ENCODE measurements at places on chromosomes 4 and X.

GRCh38 chr4:156528216-156528615, 443.4 kb downstream of the PDGFC start:
- no peak for DNase-seq

- DNase-seq: no peak
Measured at GRCh38 chr4:75494563-75494962, 19.6 kb downstream of the RCHY1 start.

GRCh38 chr4:146165840-146166239, 9.7 kb upstream of the LSM6 start:
- no peak for DNase-seq

DNA sequence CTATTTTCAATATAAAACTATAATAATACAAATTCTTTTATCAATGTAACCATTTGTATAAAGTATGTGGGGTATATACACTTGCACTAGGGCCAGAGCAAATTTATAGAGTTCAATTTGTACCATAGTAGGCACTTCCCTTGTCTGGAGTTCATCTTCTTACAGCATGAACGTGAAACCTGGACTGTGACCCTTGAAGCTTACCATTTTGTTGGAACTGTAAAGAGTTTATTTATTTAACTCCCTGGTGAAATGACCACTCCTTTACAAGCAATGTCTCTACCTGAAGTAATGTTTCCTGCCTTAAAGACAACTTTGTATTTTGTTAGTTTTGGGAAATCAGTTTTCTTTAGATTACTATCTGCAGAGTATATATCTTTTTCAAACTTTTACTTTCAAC, 188.2 kb downstream of the ARAP2 start:
- no peak for DNase-seq

DNA sequence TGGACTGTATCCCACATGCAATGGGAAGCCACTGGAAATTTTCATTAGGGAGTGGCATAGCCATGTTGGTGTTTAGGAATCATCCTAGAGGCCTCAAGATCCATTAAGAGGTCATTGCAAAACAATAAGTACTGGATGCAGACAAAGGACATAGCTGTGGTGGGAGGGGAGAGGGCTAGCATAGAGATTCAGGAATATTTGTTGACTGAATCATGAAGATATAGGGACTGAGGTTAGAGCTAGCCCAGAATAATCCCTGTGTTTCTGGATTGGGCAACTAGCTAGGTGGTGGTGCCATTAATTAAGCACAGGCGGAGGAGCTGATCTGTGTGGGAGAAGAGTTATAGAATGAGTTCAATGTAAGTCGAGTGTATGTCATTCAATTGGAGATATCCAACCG, 135.0 kb downstream of the RAB28 start:
- no peak for DNase-seq

- DNase-seq: no peak
Measured at GRCh38 chr4:137083571-137084135, 448.6 kb downstream of the PCDH18 start.

GRCh38 chrX:78886550-78886949, 58.6 kb upstream of the P2RY10 start:
- DNase-seq: no peak

DNA sequence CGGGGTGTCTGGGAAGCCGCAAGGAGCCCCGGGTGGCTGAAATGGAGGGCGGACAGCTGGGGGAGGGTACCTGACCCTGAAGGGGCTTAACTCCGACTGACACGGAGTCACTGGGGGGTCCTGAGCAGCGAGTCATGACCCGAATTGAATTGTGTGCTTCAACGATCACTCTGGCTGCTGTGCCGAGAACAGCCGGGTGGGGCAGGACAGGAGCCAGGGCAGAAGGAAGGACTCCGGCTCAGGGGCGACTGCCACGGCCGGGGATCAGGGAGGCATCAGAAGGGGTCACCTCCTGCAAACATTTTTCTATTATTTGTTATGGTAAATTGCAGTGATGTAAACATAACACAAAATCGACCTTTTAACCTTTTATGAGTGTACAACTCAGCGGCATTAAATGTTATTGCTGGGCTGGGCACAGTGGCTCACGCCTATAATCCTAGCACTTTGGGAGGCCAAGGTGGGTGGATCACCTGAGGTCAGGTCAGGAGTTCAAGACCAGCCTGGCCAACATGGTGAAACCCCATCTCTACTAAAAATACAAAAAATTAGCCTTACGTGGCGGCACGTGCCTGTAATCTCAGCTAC, 21.6 kb downstream of the ZFYVE28 start:
- no peak for DNase-seq

GRCh38 chr4:138062929-138063328, 179.2 kb downstream of the SLC7A11 start:
- DNase-seq: no peak

GRCh38 chr4:174646326-174646725, 124.0 kb upstream of the HPGD start:
- no peak for DNase-seq

- DNase-seq: no peak
Measured at GRCh38 chr4:17866810-17867209, 56.0 kb downstream of the NCAPG start.

DNA sequence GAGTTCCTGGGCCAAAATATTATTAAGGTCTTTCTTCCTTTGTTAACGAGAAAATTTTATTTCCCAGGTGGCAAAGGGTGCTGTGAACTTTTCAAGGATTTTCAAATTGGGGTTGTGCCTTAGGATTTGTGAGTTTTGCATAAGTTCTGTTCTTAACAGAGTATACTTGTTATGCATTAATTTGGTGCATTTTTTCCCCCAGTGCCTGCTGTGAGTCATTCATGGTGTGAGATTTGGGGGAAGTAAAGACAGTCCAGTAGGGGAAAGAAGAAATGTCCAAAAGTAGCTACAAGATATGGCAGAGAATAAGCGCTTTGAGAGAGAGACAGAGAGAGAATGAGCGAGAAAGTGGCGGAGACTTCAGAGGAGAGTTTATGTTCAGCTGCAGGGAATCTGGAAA, 239.2 kb downstream of the ARHGAP10 start:
- DNase-seq: no peak

GRCh38 chr4:94929696-94930095, 171.9 kb downstream of the BMPR1B start:
- DNase-seq: no peak

DNA sequence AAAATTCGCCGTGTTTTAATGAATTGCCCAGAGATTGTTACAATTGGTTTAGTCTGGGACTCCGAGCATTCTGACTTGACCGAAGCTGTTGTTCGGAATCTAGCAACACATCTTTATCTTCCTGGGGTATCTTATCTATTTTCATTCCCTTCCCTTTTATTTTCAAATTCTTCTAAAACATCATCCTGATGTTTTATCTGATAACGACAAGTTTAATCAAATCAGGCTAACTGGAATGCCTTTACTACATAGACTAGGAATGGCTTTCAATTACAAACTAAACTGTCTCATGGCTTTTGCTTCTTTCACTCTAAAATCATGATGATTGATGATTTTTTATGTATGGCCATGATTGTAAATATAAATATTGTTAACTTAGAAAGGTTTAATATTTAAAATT, 48.0 kb downstream of the USP53 start:
- DNase-seq: no peak

- no peak for DNase-seq
Measured at GRCh38 chrX:33087411-33087810, 123.9 kb downstream of the DMD start.

DNA sequence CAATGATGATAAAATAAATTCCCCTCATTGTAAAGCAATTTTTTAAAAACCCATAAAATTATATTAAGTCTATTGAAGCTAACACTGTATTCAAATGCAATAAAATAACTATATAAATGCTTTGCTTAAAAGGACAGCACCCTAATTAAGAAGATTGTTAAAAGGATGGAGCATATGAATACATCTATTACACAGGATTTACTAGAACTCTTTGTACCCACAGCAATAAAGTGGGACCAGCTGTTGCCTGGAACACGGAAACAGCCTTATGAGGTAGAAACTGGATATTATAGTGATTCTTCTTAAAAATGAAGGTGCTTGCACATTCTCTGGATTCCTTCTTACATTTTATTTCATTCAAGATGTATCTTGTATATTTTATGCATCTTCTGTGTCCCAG, 298.7 kb upstream of the KLF3 start:
- DNase-seq: no peak

DNA sequence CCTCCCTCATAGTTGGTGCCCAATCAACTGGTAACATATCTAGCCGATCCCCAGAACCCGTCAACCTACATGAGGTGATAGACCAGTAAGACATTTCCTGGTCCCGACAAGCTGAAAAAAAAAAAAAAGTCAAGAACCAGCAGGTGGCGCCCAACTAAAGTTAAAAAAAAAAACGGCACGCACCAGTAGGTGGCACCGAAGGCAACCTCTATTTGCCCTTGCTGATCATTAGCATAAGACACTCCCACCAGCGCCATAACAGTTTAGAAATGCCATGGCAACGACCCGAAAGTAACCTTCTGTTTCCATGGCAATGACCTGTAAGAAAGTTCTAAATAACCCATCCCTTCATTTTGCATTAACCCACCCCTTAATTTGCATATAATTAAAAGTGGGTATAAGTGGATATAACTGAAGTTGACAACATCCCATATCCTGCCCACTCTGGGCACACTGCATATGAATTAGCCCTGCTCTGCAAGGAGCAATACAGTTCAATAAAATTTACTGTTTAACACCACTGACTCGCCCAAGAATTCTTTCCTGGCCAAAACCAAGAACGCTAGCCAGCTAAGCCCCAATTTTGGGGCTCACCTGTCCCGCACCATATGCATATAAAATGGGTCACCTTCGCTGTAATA, 83.9 kb upstream of the SPANXB1 start:
- DNase-seq: peak; percentile 73

DNA sequence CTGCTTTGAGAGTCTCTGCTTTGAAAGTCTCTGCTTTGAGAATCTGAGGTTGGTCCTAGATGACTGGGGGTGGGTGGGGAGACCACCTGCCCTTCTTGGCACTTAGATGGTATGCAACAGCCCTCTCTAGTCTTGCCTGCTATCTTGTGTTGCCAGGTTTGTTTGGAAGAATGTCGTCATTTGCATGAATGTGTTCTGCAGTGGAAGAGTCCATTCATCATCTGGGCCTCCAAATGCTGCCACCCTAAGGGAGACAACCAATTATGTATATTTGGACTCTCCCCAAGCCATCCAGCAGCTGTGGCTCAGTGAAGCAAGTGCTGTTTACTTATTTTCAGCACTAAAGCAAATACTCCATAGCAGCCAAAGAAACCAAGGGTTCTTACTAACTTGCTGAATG, 44.6 kb upstream of the TRPC5OS start:
- no peak for DNase-seq

- no peak for DNase-seq
Measured at GRCh38 chr4:140395668-140396067, 22.2 kb downstream of the SCOC start.

DNA sequence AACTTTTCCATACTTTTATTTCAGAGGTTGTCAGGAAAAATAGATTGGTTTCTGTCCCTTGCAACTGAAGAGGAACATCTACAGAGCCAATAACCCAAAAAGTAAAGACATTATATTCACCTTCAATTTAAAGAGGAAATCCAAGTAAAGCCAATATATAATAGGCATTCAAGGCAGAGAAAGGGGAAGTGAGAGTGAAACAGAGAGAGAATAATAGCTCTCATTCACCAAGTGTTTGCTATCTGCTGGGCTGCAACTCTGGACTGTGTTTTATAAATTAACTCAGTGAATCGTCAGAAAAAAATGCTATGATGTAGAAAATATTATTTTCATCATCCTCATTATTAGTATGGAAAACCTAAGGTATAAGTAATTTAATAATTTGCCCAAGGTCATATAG, 448.5 kb downstream of the TRAM1L1 start:
- DNase-seq: no peak

- no peak for DNase-seq
Measured at GRCh38 chrX:75303795-75304194, 29.9 kb downstream of the UPRT start.

GRCh38 chrX:5774446-5774845, 454.2 kb downstream of the NLGN4X start:
- no peak for DNase-seq

DNA sequence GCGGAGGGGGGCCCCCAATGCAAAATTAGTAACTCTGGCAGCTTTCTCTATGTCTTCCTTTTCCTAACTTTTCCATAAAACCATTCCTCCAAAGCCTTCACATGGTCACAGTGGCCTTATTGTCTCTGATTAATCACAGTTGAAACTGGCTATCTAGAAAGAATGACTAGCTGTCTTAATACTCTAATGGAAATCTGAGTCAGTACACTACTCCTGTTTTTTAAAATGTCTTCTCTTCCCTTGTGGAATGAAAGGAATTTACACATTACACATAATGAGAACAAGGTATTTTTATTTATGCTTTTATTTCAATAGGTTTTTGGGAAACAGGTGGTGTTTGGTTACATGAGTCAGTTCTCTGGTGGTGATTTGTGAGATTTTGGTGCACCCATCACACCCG, 66.3 kb upstream of the PUDP start:
- DNase-seq: no peak

DNA sequence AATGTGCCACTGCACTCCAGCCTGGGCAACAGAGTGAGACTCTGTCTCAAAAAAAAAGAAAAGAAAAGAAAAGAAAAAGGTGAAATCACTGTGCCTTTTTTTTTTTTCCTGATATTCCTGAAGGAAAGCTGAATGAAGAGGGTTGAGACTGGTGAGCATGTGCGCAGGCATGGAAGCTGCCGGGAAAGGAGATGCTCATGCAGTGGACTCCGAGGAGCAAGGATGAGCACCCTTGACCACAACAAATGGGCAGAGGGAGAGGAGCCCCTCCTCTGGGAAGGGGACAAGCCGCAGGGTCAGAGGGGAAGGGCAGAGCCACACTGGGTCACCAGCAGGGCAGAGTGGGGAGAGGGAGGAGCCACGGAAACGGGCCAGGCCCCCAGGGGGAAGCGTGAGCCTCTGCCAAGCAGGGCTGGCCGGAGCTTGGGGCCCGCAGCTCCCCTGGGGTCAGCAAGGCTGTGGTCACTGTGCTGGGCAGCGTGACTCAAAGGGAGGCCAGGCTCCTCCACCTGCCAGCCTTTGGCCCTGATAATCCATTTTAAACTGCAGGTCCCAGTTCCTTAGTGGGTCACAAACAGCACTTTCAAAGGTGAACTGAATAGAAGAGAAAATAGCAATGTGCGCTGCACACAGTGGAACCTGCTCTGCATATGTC, 79.8 kb downstream of the NAT8L start:
- no peak for DNase-seq

- no peak for DNase-seq
Measured at GRCh38 chrX:44958480-44958879, 85.5 kb downstream of the KDM6A start.

DNA sequence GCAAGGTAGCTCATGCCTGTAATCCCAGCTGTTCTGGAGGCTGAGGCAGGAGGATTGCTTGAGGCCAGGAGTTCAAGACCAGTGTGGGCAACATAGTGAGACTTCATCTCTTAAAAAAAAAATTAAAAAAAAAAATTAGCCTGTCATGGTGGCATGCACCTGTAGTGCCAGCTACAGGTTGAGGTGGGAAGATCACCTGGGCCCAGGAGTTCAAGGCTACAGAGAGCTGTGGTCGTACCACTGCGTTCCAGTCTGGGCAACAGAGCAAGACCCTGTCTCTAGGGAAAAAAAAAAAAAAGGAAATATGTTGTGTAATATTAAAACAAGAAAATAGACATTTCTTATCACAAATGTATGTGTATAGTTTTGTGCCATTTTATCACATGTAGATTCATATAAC, 97.8 kb downstream of the LARP1B start:
- no peak for DNase-seq

GRCh38 chrX:137118136-137118535, 84.3 kb upstream of the GPR101 start:
- no peak for DNase-seq

- no peak for DNase-seq
Measured at GRCh38 chrX:50967736-50968135, 57.2 kb downstream of the BMP15 start.

All from CD4-positive, alpha-beta T cell treated with Interleukin-15 for 1 hour (primary cell).